BJ (cell line): ENCODE measurements at places on chromosomes 2 and 18.

DNA sequence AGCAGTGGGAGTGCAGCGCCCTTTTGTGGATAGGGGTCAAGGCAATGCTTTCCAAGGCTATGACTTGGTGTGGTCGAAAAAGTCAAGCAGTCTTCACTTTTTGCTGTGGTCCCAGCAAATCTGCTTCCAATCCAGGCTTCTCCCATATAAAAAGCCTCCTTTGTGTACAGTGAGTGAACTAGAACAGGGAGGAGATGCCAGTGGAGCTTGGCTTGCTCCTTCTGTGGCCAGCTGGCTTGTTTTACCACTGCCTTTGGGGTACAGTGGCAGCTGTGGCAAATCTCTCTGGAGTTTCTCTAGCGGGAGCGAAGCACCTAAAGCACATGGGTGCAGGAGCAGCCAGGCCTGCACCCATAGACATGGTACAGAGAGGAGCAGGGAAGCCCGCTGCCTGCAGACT, 103.5 kb downstream of the MSH2 start:
- no peak for DNase-seq

DNA sequence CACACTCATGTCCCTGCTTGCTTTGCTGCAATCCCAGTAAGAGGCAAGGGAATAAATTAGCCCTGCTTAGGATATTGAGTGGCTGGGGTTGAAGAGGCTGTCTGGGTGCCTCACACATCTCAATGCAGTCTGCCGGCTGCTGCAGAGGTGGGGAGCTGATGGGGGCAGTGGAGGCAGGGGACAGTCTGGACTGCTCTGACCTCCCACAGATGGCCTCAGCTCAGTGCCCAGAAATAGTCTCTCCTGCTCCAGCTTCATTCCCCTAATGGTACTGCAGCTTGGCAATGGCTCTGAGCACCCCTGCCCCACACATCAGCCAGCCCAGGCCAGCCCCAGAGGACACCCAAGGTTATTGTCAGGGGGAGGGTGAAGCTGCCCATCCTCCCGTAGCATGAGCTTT, 21.5 kb upstream of the TNS1 start:
- DNase-seq: no peak

DNA sequence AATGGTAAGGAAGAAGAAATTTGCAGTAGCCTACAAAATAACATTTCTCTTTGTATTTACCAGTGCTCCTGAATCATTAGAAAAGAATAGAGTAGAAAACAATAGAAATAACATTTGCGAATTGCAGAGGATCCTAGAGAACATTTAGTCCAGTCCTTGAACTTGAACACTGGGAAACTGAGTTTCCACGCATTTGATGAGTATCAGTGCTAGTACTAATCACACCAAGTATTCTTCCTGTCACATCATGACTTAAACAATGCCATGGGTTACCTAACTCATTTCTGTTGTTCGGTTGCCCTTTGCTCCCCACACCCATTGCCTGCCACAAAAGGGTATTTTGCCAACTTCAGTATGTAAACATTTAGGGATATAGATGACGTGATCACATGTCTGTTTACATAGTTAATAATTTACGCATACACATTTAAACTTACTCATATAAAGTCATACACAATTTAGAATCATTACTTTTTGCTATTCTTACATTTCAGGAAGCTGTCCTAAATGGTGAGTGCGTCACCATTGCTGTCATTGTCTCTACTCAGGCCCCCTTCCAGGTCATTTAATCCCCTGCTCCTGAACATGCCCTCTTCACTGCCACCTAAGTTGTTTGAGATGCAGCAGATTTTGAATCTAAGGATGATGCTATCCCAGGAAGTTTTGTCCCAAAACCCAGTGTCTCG, 42.3 kb downstream of the CRIM1 start:
- no peak for DNase-seq

DNA sequence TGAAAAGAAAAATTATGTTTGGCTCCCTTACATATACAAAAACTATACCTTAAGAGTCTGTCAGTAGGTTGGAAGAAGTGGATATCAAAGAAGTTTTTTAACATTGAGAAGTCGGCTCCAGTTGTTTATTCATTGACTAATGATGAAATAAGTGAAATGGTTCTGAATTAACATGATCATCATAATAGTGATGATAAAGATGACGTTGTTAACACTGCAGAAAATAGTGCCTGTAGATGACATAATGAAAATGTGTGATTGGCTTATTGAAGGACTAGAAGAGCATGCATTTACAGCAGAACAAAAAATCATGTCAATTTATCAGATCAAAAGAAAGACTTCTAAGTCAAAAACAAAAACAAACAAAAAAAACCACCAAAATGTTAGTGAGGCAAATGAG, 1125.4 kb upstream of the NXPH2 start:
- DNase-seq: no peak

DNA sequence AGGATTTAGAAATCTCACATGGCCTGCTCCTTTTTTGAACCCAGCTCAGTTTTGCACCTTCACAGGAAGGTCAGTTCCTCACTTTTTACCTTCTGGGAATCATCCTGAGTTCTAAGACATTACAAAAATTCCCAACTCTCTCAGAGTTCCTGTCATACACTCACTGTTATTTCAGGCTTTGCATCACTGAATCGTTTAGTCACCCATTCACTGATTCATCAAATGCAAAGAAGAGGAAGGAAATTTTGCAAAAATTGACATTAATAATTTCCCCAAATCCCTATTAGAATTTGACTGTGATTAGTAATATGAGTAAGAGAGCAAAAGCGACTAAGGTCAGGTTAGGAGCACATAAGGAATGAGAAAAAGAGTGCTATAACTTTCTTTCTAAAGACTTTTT, 197.5 kb downstream of the PDE1A start:
- no peak for DNase-seq

DNA sequence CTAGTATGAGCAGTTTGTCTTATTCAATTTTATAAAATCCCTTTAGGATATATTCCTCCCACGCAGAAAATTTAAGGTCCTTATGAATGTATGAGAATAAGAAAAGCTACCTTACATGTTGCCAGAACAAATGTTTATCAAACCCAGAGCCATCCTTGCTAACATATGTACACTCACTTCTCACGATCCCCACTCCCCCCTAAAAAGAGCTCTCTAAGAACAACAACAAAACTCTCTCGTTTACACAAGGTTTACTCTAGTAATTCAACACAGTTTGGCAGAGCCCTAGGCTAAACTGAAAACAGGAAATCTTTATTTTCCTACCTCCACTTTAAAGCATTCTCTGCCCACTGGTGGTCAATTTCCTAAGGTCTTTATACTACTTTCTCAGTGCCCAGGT, 504.9 kb downstream of the ZEB2 start:
- DNase-seq: no peak
